ENCODE measurements at places on chromosomes 5 and 9.

DNA sequence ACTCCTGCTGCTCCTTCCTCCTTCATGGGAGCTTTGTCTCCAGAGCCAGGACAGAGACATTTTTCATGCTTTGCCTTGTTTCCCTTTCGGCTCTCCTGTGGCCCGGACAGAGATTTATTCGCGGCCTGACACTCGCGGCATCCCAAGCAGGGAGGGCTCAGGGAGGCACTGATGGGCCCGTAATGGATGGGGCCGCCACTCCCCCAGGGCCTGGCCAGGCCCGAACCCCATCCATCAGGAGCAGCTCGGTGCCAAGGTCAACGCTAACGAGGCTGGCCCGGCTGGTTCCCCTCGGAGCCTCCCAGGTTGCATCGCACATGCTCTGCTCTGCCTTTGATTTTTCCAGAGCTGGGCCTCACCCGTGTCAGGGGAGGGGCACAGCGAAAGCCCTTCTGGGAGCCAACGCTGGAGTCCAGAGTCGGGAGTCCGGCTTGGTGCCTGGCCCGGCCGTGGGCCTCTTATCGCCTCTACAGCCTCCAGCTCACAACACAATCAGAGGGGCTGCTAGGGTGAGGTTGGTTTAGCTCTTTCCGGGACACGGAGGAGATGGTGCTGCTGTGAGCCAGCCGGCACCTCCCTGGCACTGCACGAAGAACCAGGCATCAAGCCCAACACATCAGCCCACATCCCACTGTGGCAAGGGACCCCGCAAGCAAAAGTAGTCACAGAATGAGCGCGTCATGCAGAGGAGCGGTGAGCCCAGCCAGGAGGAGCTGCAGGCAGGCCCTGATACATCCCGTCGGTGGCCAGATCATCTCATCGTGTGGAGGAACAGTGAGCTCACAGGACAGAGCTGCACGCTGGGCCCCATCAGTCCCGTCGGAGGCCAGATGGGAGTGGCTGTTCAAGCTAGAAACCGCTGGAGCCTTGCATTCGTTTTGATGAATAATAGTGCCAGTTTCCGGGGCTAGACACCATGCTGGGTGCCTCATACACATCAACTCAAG, 72.2 kb upstream of the BARHL1 start:
- DNase-seq, result no peak

DNA sequence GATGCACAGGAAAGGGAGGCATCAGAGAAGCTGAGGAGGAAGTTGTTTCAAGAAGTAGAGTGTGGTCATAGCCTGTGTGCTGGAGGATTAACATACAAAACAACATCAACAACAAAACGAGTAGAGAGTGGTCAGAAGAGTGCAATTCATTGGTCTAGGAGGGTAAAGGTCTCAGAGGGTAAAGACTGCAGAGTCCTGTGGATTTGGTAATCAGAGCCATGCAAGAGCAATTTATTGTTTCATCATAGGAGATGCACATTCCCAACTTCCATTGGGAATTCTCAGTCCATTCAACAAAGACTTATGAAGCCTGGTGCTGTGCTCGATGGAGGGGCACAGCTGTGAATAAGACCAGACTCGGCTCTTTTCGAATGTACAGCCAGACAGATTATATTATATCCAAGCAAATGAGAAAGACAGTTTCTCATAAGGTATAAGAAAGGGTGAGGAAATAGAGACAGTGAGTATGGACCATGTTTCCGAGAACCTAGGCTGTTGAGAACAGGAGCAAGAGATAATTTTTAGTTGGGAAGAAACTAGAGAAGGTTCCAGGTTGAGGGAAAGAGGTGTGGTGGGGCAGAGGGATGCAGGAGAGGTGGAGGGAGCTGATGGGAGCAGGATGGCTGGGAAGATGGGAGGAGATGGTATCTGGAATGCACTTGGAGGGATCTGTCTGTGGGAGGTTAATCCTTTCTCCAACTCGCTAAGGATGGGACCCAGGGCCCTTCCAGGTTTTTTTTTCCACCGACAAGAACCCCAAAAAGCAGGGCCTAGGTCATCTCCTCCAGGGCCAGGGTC, 7.9 kb upstream of the MYORG start:
- no peak for DNase-seq

DNA sequence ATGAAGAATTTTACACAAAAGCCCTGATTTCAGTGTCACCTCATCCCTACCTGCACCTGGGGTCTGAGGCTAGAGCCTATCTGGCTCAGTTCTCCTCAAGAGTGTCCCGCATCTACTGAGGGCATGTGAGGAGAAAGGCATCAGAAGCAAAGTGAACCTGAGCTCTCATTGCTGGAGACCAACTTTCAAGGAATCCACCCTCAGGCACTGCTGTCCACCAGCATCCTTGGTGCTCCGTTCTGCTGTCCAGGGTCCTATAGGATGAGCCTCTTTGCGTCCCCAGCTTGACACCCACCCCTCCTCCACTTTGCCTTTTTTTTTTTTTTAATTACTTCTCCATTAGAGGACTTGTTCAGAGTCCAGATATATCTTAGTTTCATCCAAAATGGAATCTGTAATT, 49.5 kb downstream of the CAMSAP1 start:
- DNase-seq, result no peak

DNA sequence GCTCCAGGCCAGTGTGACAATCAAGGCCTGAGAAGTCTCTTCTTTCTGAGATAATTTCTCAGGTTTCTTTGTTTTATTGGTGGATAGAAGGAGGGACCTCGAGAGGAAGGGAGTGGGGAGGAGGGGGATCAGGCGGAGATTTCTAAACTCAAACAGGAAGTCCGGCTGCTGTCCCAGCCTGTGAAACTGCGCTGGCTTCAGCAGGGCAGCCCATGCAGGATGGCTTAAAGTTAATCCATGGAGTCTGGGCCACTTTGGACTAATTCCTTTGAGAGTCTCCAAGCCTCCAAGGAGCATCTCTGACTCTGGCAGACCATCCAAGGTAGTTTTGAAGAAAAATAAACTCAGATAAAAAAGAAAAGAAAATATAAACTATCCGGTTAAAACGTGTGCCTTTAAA, 378.5 kb downstream of the MLLT3 start:
- no peak for DNase-seq

DNA sequence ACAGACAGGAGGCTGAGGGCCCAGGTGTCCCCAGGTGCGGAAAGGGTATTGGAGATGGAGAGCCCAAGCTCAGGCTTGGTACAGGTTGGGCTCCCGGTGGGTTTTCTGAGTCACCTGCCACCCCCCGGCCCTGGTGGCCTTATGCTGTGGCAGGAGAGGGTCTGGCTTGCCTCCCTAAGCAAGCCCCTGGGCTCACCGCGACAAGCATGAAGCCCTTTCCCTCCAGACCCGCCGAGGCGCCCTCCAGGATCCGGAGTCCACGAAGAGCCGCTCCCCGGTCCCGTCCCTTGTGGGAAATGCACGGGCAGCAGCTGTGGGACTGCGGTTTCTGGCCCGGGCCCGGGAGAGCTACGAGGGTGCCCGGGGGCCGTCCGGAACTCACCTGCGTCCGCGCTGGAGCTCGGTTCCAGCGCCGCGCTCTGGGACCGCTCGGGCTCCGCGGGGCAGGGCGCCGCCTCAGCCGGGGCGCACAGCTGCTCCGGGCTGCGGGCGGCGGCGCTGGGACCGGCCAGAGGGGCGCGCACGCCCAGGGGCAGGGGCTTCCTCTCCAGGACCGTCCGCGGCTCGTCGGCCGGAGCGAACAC, 757 bp downstream of the SAPCD2 start:
- DNase-seq, result no peak

- no peak for DNase-seq
These were observed 909 bp downstream of the SLC36A1 start for GRCh38 chr5:151448038-151448985.

DNA sequence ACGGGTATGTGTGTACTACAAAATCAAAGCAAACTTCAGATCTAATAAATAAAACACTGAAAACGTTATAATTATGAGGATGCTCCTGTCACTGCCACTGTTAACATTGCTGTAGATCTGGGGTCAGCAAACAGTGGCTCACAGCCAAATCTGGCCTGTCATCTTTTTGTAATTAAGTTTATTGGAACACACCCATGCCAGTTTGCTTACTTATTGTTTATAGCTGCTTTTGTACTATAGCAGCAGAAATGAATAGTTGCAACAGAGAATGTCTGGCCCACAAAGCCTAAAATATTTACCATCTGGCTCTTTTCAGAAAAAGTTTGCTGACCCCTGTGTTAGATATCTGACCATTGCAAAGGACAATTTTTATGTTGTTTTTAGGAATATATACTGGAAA, 32.1 kb downstream of the PRRC1 start:
- no peak for DNase-seq

GRCh38 chr9:33430942-33431341, 16.5 kb downstream of the AQP3 start:
- DNase-seq, result no peak

GRCh38 chr9:104817437-104817836, 53.5 kb downstream of the NIPSNAP3B start:
- DNase-seq, result no peak

DNA sequence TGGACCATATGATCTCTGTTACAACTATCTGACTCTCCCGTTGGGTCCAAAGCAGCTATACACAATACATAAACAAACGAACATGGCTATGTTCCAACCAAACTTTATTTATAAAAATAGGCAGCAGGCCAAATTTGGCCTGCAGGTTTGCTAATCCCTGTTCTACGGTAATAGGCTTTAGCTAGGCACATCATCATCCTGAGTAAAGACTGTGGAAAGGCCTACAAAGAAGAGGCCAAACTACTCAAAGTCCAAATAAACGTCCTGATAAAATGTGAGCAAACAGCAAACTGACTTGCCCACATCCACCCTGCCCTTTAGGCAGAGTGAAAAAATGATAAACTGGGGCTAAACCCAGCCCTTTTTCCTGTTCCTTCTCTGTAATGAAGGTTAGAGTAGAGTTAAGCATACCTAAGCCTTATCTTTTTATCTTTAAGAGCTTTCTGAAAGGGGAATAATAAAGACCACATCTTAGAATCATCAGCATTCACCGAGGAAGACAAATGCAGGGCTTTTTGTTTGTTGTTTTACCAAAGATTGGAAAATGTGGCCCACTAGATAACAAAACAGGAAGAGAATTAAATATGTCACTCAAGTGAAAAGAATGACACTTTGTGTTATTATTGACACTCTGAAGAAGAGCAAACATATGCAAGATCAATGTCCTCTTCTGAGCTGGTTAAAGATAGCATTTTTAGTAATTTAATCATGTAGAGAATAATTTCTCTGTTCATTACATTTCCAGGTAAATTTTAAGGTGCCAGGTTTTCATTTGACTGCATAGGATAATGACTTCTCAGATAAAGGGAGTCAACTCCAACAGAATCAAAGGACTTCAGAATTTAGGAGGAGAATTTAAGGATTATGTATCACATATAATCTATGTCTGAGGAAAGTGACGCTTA, 160.0 kb upstream of the GNA14 start:
- DNase-seq, result no peak

- no peak for DNase-seq
These were observed 100.9 kb upstream of the FSTL4 start for GRCh38 chr5:133713209-133713608.

DNA sequence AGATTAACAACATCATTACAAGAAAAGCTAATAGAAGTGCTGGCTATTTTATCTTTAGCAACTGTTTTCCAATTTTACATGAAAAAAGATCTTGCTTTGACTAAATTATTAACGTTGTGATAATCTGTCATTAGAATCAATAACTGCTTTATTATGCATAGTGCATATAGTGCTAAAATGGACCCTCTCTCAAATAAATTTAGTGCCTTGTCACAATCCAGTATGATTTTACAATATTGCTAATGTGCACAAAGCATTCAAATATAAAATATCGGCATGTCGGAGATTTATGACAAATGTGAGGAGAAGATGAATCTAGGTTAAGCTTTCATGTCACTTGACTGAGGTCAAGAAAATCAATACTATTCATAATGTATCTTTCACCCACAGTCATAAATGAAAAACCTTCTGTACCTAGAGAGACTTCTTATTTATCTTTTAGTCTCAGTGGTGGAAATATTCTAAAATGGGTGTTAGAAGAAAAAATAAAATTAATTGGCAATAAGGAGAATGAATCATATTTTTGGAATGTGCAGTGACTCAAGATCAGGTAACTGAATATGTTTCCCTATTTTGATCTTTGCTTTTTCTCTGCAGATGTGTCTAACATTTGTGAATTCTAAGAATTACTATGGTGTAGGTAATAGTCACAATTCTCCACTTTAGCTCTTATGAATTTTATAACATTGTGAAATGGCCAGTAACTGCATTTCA, 672.9 kb upstream of the GRAMD2B start:
- DNase-seq, result no peak

GRCh38 chr5:38059876-38060275, 198.5 kb upstream of the EGFLAM start:
- no peak for DNase-seq

- no peak for DNase-seq
These were observed 315.0 kb upstream of the TLE4 start for GRCh38 chr9:79256691-79257213.

GRCh38 chr5:11289733-11290132, 528.7 kb upstream of the DAP start:
- no peak for DNase-seq

GRCh38 chr9:136854113-136854841, 2.1 kb downstream of the MAMDC4 start:
- DNase-seq, result no peak

DNA sequence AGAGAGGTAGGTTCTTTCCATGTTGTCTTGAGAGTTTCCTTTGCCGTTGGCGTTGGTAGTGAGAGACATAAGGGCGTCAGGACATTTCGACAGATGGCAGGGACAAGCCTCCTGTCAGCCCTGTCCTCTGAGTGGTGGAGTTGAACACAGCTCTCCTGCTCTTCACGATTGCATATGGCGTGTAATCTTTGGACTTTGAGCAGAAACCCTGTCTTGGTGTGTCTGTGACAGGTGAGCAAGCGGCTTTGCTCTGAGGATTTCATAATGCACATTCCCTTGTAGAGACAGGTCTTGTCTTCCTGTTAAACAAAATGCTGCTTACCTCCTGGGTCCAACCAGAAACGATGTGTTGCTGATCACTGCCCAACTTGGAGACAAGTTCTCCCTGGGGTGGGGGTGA, 146.5 kb downstream of the NXNL2 start:
- no peak for DNase-seq

GRCh38 chr9:113519426-113520108, 56.0 kb downstream of the RGS3 start:
- DNase-seq, result no peak

DNA sequence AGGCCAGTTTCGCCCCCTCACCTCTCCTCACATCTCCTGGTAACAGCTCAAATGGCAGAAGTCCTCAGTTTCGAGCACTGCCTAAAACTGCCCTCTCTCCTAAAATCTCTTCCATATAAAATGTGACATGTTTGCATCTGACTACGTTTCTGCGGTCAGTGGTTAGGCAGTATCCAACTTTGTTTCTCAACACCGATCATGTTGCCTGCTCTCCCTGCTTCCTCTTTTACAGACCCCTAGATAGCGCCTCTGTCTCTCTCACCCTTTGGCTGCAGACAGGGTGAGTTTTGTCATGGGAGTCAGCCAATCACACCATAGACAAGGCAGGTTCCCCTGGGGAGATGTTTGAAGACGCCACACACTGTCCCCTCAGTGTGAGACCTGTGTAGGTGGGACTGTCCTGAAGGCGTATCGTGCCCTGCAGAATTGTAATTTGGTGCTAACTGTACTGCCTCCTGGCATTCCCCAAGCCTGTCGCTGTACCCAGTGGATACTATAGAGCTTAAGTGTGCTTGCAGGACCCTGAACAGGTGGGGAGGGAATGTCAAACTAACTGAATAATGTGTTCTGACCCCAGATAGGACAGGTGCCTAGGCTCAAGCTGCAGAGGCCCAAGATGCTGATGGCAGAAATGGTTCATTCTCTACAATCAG, 1.1 kb downstream of the HEXB start:
- DNase-seq, result peak; percentile 3

Measured in T-helper 2 cell (primary cell).